BJ (cell line): ENCODE measurements at places on chromosomes 3 and 15.
A peak's percentile ranks its signal among the peaks of the same experiment; 100 is the strongest.

DNA sequence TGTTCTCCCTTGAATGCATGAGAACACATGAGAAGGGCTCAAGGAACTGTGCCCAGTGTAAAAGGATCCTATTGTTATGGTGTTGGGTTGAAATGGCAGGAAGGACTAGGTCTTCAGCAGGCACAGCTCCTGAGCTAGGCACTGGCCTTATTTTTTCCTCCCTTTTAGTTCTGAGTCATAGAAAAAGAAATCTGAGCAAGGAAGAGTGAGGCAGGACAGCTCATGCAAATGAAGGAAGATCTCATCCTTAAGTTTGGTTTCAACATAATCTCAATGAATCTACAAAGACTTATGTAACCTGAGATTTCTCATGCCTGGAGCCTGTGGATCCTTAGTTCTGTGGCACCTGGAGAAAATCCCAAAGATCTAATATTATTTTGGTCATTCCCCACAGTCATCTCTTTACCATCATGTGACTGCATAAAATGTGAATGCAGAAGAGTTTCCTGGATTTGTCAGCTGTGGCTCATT, 188.6 kb upstream of the TBL1XR1 start:
- DNase-seq: peak; percentile 20

- peak; percentile 74 for DNase-seq
Observed at GRCh38 chr3:102165367-102165766, 269.4 kb upstream of the ZPLD1 start.

- DNase-seq: no peak
Observed at GRCh38 chr3:174442302-174442682, 416.8 kb upstream of the NAALADL2 start.

DNA sequence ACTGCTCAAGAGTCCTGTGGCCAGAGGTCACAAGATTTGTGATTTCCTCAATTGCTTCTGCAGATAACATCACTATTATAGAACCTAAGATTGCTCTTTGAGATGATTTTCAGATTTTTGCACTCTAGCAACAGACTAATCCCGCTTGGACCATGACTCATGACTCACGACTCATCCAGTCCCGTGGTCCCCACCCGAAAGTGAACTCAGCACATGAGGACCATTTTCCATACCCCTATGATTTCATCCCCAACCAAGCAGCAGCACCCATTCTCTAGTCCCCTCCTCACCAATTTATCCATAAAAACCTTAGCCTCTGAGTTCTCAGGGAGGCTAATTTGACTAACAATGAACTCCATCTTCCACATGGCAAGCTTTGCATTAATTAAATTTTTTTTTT, 106.3 kb upstream of the ALCAM start:
- no peak for DNase-seq

- DNase-seq: no peak
Observed at GRCh38 chr3:143810166-143810952, 37.9 kb downstream of the SLC9A9 start.

GRCh38 chr15:69141833-69142232, 18.6 kb upstream of the GLCE start:
- no peak for DNase-seq

DNA sequence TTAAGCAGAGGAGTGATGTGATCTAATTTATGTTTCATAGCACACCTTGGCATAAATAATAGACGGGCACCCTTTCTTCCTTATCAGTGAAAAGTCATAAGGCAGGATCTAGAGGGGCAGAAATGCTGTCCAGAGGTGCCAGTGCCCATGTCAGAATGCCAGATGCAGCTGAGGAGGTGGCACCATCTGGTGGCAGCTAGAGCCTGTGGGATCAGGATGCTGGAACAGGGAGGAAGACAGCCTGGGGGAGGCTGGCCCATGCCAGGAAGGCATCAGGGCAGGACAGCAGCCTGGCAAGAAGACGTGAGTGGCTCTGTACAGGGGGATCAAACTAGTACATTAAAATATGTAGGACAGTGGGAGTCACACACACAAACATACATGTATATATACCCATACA, 16.5 kb downstream of the MYH15 start:
- no peak for DNase-seq

GRCh38 chr3:52277972-52278509, 408 bp downstream of the WDR82 start:
- no peak for DNase-seq

DNA sequence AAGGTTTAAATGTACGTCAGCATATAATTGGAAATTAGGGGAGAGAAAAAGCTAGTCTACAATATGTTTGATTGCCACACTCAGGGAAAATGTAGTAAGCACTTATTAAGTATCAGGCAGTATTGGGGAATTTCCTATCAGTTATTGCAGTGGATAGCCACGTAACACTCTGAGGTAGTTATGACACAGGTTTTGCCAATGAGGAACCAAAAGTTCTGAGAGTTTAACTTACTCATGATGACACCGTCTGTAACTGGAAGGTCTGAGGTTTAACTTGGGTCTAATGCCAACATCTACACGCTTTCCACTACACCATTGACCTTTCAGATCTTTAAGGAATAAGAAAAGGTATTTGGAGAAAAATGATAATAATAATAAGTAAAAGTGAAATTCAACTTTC, 89.5 kb downstream of the ZMAT3 start:
- DNase-seq: no peak

- DNase-seq: no peak
Observed at GRCh38 chr3:132972333-132972732, 65.9 kb upstream of the TMEM108 start.

GRCh38 chr15:40737048-40737447, 18.0 kb downstream of the RMDN3 start:
- DNase-seq: no peak

DNA sequence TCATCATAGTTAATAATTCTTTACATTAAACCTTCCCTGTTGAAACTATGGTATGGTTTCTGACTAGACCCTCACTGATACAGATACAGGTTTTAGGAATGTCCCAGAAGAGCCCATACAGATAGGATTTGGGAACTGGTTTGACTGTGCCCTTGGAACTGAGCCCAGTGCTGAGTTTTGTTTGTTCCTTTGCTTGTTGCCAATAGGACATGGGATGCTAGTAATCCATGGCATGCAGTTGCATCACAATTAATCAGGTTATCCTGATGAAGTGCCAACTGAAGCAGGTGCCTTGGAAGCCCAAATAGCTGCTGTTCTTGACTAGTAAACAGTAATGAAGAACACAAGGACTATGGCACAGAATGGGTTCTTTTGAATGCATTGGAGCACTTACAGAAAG, 230.6 kb downstream of the NEK10 start:
- no peak for DNase-seq

DNA sequence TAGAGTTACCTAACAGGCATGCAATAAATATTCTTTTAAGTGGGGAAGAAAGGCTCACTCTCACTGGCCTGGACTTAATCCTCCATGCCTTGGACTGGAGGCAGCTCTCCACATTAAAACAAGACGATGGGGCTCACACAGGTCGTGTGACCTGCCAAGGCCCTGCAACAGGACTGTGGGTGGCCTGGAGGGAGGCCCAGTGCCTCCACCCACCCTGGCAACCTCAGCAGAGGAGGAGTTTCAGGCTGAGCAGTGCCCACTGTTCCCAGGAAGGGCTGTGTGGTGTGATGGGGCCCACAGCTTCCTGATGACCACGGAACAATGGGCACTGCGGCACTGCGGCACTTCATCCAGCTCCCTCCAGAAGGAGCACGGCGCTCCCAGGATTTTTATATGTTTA, 5.5 kb downstream of the UROC1 start:
- DNase-seq: no peak

DNA sequence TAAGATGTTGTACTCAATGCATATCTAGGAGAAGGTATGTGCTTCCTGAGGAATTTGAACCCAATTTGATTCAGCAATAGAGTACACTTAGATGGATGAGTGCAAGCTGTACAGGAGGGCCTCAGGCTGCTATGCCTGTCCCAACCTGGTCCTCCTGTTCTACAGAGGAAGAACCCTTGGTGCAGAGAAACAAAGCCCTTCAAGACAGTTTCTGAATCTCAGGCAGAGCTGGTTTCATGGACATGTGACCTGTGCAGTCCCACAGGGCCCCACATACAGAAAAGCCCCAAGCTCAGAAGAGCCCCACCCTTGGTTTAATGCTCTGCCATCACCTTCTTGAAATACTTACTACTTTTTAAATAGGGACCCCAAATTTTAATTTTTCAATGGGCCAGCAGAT, 15.3 kb downstream of the FOXP1 start:
- no peak for DNase-seq

DNA sequence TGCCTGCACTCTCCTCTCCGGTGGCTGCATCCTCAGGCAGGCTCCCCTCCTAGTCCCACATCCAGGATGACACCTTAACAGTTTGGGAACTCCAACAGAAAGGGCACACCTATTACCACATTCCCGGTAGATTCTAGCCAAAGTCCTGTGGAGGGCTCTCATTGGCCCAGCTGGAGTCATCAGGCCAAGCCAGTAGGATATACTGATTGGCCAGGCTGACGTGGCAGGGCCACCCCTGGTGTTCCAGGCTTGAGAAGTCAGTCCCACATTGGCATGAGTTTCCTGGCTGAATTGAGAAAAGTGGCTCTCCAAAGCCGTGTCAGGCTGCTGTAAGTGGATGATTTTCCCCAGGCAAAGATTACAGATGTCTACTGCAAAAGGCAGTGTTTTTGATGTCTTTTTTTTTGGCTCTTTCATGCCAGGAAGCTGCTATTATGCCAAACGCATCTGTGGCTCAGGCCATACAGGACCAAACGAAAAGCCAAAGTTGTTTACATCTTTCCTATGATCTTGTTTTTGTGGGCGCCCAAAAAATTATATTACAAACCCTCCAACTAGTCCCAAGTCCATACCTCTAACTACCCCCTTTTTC, 6.6 kb upstream of the BLM start:
- DNase-seq: no peak

- DNase-seq: no peak
Observed at GRCh38 chr3:30156586-30157498, 449.6 kb upstream of the TGFBR2 start.

- peak; percentile 14 for DNase-seq
Observed at GRCh38 chr3:173770011-173770410, 372.5 kb downstream of the NLGN1 start.

DNA sequence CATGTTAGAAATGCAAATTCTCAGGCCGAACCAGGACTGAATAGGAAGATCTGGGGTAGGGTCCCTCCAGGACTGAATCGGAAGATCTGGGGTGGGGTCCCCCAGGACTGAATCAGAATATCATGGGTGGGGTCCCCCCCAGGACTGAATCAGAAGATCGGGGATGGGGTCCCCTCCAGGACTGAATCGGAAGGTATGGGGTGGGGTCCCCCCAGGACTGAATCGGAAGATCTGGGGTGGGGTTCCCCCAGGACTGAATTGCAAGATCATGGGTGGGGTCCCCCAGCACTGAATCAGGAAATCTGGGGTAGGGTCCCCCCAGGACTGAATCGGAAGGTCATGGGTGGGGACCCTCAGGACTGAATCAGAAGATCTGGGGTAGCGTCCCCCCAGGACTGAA, 48.2 kb upstream of the TNK2 start:
- no peak for DNase-seq
